CD4-positive, alpha-beta T cell treated with Interferon alpha-2 for 1 hour (primary cell): ENCODE measurements at places on chromosomes 13 and 19.

- DNase-seq, result no peak
These were observed 68.5 kb downstream of the FLT1 start for GRCh38 chr13:28426381-28426780.

DNA sequence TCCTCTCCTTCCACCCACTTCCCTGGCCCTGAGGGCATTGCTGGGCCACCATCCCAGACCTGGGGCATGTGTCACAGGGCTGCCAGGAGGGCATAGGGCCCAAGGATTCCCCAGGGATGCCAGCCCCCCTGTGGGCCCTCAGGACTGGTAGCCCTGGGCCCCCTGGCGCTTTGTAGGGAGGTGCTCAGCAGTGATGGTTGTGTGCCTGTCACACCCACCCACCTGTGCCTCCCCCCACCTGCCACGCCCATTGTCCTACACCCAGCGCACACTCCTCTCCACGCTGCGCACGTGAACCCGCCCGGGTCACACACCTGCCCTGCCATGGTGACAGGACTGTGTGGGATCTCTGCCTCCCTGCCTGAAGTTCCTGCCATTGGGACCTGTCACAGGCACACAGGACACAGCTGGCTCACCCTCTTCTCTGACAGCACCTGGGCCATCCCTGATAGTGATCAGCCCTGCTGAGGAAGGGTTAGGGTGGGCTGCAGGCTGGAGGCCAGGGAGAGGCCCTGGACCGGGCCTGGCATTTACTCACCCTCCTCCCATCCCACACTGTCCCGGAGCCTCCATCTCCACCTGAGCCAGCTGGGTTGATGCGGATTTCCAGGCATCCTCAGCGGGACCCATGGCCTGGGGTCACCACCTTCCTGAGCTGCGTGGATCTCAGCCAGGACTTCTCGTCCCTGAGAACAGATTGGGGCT lies 23.9 kb downstream of the WTIP start:
- no peak for DNase-seq

GRCh38 chr19:45990113-45990728 lies 5.0 kb upstream of the CCDC61 start:
- no peak for DNase-seq

DNA sequence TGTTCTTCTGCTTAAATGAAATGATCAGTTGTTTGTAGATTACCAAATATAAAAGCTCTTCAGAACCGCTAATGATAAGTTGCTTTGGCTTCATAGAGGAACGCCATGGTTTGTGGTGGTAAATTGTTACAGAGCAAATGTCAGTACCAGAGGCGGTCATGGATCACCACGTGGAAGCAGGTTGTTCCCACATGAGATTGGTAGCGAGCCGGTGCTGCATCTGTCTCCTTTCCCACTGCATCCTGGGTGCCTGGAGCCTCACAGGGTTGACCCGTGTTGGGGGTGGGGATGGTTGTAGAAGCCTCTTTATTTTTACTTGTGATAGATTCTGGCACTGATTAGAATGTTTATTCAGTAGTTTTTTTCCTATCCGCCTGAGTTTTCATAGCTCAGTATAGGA lies 14.7 kb downstream of the GARRE1 start:
- DNase-seq, result no peak

GRCh38 chr13:25420161-25420560 lies 48.4 kb downstream of the ATP8A2 start:
- DNase-seq, result no peak

DNA sequence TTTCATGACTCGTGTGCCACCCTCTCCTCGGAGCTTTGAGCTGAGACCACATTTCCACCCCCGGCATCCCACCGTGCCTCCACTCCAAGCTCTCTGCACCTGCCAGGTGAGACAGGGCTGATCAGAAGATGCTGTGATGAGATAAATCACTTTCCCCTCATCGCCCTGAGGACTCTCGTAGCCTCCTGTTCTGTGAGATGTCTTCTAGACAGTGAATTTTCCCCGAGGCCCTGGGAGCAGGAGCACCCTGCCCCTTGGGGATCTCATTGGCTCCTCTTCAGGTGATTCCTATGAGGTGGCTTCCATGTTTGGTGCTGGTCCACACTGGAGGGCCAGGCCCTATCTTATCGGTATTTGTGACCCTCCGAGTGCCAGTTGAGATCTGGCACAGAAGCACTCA lies 154.0 kb upstream of the TSHZ3 start:
- DNase-seq, result no peak

DNA sequence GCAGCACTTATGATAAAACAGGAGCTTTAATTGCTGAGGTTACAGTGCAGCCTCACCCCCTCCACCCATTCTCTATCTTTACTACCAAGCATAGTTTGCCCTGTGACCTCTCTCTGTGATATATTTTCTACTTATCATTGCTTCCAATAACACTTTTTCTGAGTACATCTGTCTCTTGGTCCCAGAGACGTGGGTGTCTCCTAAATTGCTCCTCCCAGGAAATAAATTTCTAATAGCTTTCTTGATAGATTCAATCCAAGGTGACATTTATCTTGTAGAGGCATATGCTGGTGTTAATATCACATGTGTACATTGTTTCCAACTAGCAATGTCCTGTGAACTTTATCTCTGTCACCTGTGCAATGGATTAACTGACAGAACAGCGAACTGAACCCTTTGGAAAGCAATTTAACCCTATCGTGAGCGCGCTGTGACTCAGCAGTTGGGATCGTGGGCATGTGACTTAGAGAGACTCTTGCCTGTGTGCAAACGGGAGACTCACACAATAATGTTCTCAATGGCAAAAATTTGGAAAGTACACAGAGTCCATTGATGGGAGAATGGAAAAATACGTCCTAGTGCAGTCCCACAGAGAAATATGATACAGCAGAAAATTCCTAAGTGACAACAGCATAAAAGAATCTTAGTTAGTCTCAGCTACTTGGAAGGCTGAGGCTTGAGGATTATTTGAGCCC lies 7.0 kb upstream of the MAP2K2 start:
- no peak for DNase-seq

GRCh38 chr13:109151255-109151654 lies 521.8 kb downstream of the MYO16 start:
- no peak for DNase-seq

- DNase-seq, result no peak
These were observed 13.1 kb downstream of the DCAF15 start for GRCh38 chr19:13965377-13965896.

GRCh38 chr19:3818918-3819317 lies 32.7 kb upstream of the MATK start:
- DNase-seq, result no peak

DNA sequence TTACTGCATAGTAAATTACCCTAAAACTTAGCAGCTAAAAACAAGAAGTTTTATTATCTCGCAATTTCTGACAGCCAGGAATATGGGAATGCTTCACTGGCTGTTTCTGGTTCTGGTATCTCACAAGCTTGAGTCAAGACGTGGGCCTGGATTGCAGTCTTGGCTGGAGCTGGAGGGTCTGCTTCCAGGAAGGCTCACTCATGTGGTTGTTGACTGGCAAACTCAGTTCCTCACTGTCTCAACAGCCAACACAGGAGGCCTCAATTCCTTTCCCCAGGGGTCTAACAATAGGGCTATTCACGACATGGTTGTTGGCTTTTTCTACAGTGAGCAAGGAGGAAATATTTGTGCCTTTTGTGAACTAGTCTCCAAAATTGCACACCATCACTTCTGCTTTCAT lies 146.3 kb downstream of the GPC5 start:
- no peak for DNase-seq

DNA sequence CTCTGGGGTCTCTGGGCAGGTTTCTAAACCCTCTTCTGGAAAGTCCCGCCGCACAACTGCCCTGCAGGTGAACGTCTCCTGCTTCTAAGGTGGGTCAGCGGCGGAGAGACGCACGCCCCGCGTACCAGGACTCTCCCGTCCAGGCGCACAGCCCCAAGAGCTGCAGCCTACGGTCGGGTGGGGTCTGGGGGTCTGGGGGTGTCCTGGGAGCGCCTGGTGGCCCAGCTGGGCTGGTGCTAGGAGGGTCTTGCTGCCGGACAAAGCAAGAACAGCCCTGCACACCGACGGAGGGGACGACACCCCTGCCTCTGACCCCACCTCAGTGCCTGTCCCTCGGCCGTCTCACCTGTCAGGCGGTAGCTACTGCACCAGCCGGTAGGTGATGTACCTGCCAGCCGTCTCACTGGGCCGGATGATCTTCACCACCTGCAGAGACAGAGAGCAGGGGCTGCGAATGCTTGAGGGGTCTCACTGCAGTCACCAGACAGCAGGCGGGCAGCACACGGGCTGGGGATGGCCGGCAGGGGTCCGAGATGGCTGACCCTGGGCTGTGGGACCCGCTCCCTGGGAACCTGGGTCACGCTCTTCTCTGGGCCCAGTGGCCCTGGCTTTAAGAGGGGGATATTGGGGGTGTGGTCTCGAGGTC lies 5.9 kb downstream of the POLR2E start:
- DNase-seq, result no peak
